ENCODE measurements at places on chromosomes 2 and 18.
A peak's percentile ranks its signal among the peaks of the same experiment; 100 is the strongest.

DNA sequence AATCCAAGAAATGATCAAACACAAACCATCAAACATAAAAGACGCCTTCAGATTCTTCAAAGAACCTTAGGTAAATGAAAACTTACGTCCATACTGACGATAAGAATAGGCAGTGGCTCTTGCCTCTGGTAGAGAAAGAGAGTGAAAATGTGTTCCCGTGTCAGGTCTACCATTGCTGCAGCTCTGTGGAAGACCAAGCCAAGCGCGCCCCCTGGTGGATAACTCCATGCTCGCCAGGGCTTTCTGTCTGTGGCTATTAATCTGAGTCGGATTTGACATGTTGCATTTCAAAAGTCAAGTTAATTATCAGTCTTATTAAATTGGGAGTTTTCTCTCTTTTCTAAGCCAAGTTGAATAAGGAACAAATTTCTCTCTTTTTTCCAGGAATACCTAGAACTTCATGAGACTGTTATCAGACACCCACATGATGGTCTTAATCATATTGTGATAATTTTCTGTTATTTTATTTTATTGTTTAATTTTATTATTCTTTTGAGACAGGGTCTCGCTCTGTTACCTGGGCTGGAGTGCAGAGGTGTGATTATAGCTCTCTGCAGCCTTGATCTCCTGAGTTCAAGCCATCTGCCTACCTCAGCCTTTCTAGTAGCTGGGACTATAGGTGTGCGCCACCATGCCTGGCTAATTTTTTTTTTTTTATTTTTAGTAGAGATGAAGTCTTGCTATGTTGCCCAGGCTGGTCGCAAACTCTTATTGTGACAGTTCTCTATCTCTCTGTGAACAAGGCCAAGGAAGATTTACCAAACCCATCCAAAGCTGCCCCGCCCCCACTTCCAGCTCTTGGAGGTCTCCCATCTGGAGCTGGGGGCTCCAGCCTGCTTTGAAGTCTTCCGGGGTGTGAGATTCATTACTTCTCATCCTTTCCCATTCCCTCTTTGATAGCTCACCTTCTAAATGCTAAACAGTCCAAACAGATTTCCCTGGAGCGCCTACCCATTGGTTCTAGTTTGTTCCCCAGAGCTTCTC is 15.8 kb upstream of the ZAP70 start:
- peak; percentile 85 for DNase-seq

- no peak for DNase-seq
Measured at GRCh38 chr2:45883603-45884000, 232.1 kb downstream of the PRKCE start.

GRCh38 chr2:33958591-33958990 is 359.5 kb upstream of the FAM98A start:
- DNase-seq, result no peak

GRCh38 chr2:216546641-216547403 is 48.2 kb downstream of the RPL37A start:
- DNase-seq, result no peak

DNA sequence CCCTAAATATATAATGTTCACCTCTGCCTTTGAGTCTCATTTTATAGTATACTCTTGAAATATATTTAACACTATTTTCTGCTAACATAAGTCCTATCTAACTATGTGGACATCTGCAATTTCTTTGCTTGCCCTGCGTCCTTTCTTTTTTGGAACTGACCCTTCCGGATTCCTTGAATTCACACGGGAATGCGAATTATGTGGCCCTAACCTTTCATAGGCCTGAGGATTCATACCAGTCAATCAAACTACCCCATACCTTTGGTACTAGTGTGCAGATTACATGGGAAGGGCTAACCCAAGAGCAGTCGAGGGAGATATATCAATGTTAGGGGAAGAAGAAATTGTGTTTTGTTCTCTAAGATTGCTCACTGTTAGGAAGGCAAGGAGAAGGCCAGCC is 56.4 kb downstream of the NRXN1 start:
- no peak for DNase-seq

DNA sequence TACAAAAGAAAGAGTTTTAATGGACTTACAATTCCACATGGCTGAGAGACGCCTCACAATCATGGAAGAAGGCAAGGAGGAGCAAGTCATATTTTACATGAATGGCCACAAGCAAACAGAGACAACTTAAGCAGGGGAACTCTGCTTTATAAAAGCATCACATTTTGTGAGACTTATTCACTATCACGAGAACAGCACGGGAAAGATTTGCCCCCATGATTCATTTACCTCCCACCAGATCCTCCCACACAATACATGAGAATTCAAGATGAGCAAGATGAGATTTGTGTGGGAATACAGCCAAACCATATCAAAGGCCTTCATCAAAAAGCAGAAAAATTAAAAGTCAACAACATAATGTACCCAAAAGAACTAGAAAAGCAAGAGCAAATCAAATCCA is 111.0 kb upstream of the RPRM start:
- DNase-seq, result no peak

GRCh38 chr2:231662028-231662810 is 46.1 kb upstream of the PTMA start:
- peak; percentile 94 for DNase-seq

GRCh38 chr2:109318150-109318948 is 189.3 kb downstream of the SH3RF3 start:
- no peak for DNase-seq

DNA sequence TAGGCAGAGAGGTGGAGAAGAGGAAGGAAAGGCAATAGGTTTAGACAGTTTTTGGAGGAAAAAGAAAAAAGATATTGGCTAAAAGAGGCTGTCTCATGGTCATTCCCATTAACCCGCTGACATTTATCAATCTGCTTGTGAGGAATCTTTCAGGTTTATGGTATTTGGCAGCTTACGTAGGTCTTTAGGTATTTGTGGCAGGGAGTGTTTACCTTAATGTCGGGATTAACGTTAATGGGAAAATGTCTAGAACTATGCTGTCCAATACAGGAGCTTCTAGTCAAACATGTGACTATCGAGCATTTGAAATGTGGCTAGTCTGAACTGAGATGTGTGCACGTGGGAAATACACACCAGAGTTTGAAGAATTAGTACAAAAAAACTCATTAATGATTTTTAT is 144.2 kb downstream of the BABAM2 start:
- DNase-seq, result no peak

All from stimulated activated CD4-positive, alpha-beta T cell treated with anti-CD3 and anti-CD28 coated beads, Interleukin-12 subunit alpha, Interleukin-12 subunit beta, amount 100 ng/mL, for 24 hours (primary cell).